ENCODE measurements at places on chromosomes 6 and 20. TPM values are rescaled to one million over a fixed set of nuclear protein-coding genes. Genes with fewer than 3 reads are reported as not detected.

The DAAM2 gene
- total RNA-seq = 4.7 TPM

The AKAP7 gene
- total RNA-seq = 8.5 TPM

The MAFB gene
- total RNA-seq = 0.32 TPM

The SYNDIG1 gene
- not detected for total RNA-seq

The MTFR2 gene
- 0.16 TPM for total RNA-seq

The PSORS1C2 gene
- not detected for total RNA-seq

The OR12D3 gene
- not detected for total RNA-seq

The LZTS3 gene
- total RNA-seq = 3.4 TPM

The SIRPB2 gene
- not detected for total RNA-seq

The RPS6KA2 gene
- 38.1 TPM for total RNA-seq

The DLL1 gene
- under 0.01 TPM for total RNA-seq

The STMND1 gene
- not detected for total RNA-seq

The NRSN1 gene
- under 0.01 TPM for total RNA-seq

The PTCRA gene
- not detected for total RNA-seq

The TCF21 gene
- 36.7 TPM for total RNA-seq

The NPEPL1 gene
- 28.6 TPM for total RNA-seq

The LY6G6C gene
- not detected for total RNA-seq

The C6orf58 gene
- not detected for total RNA-seq

The PHF3 gene
- total RNA-seq = 52.3 TPM

The TMEM63B gene
- 17.5 TPM for total RNA-seq

Data from bronchial smooth muscle cell (primary cell).